Breast epithelium (tissue), 4 donors: ENCODE measurements at places on chromosomes 2 and 18.

DNA sequence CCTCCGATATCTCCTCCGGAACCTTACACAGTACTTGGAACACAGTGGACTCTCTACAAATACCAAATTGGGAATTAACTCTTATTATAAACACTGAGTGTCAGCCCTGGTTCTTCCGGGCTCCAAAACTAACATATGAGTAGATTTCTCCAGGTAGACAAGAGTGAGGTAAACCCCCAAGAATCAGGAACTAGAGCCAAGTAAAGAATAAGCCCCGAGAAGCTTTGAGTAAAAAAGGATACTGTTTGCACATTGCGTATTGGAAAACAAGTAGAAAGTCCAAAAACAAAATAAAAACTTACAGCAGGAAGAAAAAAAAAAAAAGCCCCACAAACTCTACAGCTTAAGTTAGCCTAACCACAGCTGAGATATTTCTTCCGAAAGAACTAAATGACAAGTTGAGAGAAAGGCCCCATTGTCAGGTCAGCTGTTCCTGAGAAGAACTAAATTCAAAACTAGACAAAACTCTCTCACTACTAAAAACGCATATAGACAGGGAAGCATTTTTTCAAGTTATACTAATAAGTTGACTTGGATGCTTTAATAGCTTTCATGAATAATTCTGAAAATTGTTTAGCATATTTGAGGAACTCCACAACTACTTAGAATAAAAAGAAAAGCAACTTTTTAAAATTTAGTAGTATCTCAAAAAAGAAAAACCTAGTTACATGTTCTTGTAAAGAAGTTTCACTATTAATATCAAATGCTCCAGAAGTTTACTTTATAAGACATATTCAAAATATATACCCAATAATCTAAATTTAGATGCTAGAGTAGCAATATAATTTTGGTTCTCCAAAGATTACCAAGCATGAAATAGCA, 4.3 kb upstream of the HAAO start:
- DNase-seq: no peak

GRCh38 chr18:32520771-32521170, 50.1 kb upstream of the GAREM1 start:
- no peak for DNase-seq

GRCh38 chr2:159612255-159612901, 4.0 kb downstream of the BAZ2B start:
- DNase-seq: no peak

- DNase-seq: no peak
Observed at GRCh38 chr2:231514951-231515297, 15.3 kb downstream of the NMUR1 start.

DNA sequence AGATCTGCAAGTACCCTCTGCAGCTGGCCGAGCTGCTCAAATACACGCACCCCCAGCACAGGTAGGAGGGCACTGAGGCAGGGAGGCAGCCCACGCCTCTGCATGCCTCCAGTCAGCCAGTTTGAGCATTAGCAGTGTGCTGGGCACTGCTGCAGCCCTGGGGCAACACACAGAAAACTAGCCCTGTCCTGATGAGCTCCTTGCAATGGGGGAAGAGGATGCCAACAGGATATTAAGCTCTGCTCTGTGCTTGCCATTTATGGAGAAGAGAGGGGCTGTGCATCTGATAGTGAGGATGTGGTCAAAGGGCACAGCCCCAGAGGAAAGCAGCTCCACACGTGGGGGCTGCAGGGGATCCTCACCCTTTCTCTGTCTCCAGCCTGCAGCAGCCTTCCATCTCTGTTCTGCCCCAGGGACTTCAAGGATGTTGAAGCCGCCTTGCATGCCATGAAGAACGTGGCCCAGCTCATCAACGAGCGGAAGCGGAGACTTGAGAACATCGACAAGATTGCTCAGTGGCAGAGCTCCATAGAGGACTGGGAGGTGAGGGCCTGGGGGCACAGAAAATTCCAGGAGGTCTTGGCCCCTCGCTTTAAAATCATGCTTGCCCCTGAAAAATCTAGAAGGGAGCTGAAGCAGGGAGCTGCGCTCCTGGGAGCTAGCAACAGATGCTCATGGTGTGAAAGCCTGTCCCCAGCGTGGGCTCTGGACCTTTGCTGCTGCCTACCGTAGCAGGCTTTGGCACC, 51.7 kb downstream of the FAM168B start:
- no peak for DNase-seq

DNA sequence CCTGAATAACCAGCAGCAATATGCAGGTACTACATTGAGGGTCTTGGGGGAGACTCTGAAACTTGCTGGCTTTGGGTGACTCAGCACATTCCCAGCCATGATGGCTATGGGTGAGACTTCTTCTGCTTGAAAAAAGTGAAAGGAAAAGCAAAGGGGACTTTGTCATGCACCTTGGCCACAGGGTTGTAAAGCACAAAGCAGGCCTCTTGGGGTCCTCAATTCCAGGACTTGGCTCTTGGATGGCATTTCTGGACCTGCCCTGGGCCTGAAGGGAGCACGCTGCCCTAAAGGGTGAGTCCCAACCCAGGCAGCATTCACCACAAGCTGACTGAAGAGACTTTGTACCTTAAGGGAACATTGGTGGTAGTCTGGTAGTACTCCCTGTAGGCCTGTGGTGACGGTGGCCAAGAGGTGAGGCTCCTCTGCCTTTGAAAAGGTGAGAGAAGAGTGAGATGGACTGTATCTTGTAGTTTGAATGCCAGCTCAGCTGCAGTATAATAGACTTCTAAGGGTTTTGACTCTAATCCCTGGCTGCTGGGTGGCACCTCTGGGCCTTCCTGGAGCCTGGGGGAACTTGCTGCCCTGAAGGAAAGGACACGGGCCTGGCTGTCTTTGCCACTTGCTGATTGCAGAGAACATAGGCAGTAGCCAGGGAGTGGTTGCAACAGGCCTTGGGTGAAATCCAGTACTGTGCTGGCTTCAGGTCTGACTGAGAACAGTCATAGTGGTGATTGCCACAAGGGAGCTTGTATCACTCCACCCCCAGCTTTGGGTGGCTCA, 36.5 kb upstream of the CYTIP start:
- no peak for DNase-seq

DNA sequence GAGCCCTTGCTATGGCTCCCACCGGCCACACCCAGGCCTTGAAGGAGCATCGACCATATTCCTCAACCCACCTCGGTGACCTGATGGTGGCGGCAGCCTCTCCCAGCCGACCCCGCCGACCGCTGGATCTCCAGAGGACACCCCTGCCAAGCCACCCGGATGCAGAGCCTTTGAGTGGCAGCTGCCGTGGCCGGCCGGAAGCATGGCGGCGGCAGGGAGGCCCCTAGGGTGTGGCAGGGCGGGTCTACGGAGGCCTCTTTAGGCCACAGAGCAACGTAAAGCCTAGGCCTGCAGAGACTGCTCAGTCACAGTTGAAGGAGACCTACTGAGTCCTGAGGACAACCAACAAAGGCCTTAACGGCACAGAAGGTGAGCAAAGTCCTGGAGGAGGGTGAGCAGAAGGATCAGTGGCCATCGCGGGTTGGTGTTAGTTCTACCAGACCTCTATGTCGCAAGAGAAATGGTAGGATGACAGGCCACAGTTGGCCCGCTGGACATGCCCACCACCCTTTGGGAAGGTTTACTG, 50.4 kb upstream of the TMEM247 start:
- no peak for DNase-seq

- no peak for DNase-seq
Observed at GRCh38 chr2:189179570-189179950, at the start of gene COL5A2. Gene COL5A2, minus strand, starts transcription at chr2:189179761. Its CDS starts 157 bp downstream, at chr2:189179604.

GRCh38 chr2:44181648-44182047, 13.0 kb downstream of the PPM1B start:
- no peak for DNase-seq

DNA sequence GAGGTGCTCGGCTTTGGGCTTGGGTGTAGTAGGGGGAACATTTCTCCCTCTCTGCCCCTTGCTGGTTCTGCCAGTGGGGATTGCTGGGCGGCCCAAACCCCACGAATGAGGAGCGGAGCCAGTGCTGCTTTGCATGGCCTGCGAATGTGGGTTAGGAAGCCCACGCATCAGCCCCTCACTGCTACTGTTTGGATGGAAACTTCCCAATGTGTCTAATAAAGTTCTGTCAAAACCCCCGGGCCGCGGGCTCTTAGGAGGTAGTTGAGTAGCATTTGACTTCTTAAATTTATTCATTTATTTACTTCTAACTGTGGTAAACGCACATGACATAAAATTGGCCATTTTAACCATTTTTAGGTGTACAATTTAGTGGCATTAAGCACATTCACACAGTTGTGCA, 161.3 kb upstream of the FHL2 start:
- no peak for DNase-seq

DNA sequence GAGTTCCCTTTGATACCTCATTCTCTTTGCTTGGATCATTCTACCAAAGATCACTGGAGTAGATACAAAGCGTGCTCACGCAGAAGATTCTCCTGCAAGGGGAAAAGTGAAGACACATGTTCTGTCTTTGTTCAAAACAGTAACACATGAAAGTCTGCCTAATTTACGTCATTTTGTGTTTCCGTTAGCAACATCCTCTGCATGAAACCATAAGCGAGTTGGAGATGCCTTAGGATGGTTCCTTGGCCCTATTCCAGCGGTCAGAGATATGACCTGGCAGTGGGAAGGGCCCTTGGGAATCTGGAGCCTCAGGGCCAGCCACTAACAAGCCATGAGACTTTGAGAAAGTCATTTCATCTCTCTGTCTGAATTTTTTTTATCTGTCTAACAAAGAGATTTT, 180.9 kb upstream of the TWIST2 start:
- no peak for DNase-seq

DNA sequence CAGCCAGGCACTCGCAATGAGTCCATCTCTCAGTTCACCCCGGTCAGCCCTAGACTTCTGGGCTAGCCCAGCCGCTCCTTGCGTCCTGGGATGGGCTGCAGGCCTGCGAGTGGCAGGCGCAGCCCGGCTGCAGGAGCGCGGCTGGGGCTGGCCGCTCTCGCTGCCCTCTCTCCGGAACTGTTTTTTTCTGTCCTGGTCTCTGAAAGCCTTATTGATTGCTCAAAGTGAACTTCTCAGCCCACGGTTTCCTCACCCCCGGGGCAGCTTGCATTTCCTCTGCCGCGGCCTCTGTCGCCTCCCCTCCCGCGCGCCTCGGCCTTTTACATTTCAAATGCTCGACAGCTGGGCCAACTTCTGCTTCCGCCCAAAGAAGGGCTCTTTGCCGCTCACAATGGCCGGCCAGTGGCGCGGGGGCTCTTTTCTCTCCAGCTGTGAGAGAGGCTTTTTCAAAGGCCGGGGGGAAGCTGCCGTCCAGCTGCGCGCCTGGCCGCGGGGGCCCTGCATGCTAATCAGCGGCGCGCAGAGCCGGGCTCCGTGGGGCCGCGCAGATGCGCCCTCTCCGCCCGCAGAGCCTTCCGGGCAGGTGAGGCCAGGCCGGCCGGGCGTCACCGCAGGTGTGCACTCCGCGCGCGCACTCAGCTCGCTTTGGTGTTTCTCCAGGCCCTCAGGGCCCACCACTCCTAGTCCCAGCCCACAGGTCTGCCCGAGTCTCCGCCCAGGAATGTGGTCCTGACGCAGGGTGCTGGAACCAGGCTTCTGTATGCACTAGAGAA, 513.8 kb downstream of the RNF144A start:
- peak; percentile 75 for DNase-seq

GRCh38 chr2:11011359-11011758, 99.6 kb downstream of the KCNF1 start:
- DNase-seq: no peak

DNA sequence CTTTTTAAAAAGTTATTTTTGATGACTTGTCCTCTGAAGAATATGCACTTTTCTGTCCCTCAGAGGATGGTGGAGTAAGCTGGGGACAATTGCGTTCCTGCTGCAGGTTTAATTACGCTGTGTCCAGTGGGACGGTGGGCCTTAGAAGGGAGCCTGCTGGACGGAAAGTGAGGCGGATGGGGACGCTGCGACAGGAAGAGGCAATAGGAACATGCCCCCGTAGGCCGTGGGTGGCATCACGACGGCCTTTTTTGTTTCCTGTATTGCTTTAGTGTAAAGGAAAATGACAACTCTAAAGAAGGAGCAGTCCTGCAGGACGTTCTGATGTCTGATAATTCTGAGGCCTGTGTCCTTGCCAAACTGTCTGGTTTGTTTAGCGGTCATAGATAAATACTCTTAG, 121.6 kb downstream of the NFATC1 start:
- peak; percentile 17 for DNase-seq

DNA sequence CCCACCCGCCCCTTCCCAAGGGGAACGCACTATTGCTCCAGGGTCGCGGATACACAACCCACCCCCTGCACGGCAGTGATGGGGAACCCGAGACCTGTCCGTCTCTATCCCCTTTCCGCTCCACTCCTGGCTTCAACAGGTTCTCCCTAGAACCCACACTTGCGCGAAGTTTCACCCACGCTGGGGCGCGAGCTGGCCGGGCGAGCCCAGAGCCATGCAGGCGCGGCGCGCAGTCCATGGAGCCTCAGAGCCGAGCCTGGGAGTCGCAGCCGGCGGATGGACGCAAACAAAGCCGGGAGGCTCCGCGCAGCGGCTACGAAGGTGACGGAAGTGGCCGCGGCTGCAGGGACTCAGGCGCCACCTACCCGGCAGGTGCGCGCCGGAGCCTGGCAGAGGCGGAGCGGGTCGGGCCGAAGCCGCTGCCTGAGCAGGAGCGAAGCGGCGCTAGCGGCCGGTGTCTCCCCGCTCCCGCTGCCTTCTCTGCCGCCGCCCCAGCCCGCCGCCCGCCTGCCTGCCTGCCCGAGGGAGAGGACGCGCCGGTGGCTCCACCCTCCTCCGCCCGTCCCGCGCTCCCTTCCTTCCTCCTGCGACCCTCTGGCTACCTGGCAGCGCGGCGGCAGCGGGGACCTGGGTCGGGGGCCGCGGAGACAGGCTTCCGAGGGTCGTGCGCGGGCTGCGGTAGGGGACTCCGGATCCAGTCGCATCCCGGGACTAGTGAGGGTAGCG, 14.0 kb downstream of the ALPG start:
- peak; percentile 51 for DNase-seq

- DNase-seq: no peak
Observed at GRCh38 chr2:38659115-38659514, 6.8 kb upstream of the GALM start.

GRCh38 chr18:79460481-79461300, 65.0 kb downstream of the NFATC1 start:
- DNase-seq: no peak
